ENCODE measurements at places on chromosomes 2 and 18.
A peak's percentile ranks its signal among the peaks of the same experiment; 100 is the strongest.

GRCh38 chr2:46297546-46298271 lies 502 bp downstream of the EPAS1 start:
- DNase-seq = no peak

GRCh38 chr18:55974521-55974920 lies 386.5 kb upstream of the TCF4 start:
- no peak for DNase-seq

DNA sequence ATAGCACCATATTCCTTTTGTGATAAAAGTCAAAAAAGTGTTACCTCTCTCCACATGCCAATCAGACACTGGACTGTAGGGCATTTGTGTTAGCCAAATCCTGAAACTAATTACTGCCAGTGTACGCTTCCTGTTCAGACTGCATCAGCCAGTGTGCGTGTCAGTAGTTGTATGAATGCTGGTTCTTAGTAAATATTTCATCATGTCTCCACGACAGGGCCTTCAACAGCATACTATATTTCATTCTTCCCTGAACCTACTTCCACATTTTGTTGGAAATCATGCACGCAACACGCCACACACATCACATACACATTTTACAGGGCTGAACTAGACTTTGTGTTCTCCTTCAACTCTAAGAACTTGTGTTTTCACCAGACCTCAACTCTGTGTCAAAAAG lies 77.5 kb downstream of the EPB41L3 start:
- DNase-seq = no peak

DNA sequence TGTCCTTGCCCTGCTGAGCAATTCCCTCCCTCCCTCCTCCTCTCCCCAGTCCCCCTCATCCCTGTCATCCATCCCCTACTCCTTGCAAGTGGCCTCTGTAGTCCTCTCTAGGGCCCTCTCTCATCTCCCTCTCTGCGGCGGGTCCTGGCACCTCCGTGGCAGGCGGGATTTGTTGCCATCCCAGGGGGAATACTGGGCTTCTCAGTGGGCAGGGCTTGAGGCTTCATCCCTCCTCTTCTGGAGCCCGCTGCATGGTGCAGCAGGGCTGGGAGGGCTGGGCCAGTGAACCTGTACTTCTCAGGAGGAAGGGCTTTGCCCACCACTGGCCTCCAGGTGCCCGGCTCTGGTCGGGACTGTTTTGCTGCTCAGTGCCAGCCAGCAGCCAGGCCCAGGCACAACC lies 216.2 kb downstream of the TFCP2L1 start:
- no peak for DNase-seq

DNA sequence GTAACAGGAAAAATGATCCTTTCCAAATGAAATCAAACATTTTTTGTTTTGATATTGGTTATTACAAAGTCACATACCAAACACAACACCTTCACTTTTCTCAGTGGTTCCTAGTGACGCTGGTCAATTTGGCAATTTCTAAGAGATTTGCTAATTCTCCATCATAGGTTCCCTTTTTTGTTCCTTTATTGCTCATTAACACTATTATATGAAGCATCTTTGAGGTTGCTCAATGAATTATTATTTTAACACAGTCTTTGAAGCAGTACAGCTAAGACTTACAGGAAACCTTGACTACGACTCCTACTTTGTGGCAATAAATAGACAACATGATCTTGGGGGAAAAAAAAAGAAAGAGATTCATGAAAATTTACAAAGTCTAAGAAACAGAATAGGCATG lies 152.2 kb upstream of the VRK2 start:
- DNase-seq = no peak

- DNase-seq = no peak
These were observed 35.2 kb upstream of the TEX51 start for GRCh38 chr2:126863336-126864015.

DNA sequence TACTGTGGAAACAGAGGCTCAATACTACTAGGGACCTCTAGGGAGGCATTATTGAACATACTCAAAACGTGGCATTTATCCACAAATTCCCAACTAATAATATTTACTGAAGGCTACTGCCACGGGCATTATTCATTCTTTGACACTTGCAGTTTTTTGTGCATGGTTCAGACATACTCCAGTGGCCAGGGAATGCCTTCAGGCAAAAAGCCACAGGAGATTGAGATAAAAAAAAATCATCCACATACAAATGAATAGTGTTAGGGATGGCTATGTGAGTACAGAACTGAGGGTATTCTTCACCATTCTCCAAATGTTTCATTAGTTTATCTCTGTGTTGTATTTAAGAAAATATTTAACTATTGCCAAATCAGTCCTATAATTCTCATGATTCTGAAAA lies 974.9 kb upstream of the PIK3C3 start:
- DNase-seq = no peak

- peak; percentile 50 for DNase-seq
These were observed 6.5 kb downstream of the MAP4K4 start for GRCh38 chr2:101704046-101704466.

GRCh38 chr2:54480025-54480424 lies 23.9 kb downstream of the SPTBN1 start:
- no peak for DNase-seq

DNA sequence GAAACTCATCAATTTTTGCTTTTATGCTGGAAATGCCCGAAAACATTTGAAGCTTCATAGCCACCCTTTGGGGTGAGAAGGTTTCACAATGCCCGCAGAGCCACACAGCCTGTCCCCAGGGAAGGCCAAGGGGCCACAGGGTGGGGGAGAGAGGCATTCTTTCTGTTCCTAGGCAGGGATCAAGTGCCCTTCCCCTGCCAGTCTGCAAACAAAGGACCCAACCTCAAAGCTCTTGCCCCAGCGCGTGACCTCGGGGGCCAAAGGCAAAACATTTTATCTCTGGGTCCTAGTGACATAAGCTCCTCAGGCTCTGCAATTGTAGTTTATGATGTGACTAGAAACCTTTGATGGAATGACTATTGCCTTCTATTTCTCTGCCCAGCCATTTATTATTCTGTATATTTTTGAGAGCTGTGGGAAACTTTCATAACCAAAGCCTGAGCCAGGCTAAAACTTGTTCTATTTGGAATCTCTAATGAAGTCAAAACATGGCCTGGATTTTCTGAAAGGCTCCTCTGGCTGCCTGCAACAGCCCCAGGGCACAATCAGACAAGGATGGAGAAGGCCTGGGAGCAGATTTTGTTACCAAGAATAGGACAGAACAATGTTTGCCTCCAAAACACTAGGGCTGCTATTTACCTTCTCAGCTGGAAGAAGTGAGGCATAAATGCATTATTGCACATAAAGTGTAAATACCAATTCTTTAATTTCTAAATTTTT lies 137.2 kb upstream of the KCTD1 start:
- DNase-seq = no peak

GRCh38 chr2:158178646-158179045 lies 77.0 kb downstream of the UPP2 start:
- no peak for DNase-seq

DNA sequence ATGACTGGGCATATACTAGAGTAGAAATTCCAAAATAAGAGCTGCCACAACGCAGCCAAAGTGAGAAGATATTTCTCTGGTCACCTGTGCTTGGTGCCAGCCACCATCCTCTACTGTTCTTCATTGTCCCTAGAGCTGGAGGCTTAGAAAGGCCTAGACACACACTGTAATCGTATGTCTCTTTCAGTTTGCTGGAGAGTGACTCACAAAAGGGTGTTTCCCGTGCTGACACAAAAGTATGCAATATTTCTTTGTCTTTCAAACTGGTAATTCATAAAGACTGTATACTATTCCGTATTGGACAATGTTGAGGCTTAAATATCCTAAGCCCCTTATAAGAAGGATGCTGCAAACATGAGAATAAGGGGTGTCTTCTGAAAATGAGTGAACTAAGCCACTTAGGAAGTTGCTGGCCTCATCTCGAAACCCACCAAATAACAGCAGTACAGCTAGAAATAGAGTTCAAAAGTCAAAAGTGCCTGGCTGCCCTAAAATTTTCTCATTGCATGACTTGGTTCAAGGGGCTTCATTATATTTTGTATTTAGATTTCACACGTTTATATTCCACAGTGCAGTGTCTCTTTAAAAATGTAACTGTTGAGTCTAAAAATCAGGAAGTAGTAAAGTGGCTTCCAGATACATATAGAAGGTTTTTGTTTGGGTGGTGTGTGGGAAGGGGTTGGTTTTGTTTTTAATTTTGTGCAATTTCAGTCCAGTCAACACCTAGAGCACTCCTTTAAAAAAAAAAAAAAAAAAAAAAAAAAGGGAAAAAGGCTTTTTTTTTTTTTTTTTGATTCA lies 601.1 kb downstream of the ARHGAP15 start:
- no peak for DNase-seq

DNA sequence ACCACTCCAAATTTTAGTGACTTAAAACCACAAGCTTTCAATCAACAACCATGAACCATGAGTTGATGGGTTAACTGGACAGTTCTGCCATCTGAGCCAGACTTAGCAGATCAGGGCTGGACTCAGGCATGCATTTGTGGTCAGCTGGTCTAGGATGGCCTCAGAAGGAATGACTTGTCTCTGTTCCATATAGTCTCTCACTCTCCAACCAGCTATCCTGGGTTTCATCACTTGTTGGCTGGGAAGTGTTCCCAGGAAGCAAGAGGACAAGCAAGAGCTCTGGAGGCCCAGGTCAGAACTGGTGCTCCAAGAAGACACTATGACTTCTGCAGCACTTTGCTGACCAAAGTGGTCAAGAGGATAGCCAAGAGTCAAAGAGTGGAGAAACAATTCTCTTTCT lies 17.5 kb upstream of the MAP3K20 start:
- DNase-seq = no peak

- no peak for DNase-seq
These were observed 216.8 kb upstream of the MYT1L start for GRCh38 chr2:2547911-2548310.

GRCh38 chr18:30967701-30968100 lies 74.8 kb downstream of the DSC3 start:
- no peak for DNase-seq

- DNase-seq = no peak
These were observed 144.0 kb downstream of the ZRANB3 start for GRCh38 chr2:135386993-135387392.

GRCh38 chr18:36449451-36449850 lies 151.9 kb downstream of the FHOD3 start:
- no peak for DNase-seq

- no peak for DNase-seq
These were observed 127.7 kb upstream of the DLX2 start for GRCh38 chr2:172230332-172230888.

- DNase-seq = no peak
These were observed 11.2 kb upstream of the DAPL1 start for GRCh38 chr2:158783923-158784322.

All from HTR-8/SVneo (cell line).